Activated CD4-positive, alpha-beta T cell treated with anti-CD3 and anti-CD28 coated beads, Interleukin-2, amount 10 ng/mL, durations not matched to agents 7 days and 5 days (primary cell): ENCODE measurements at places on chromosomes 6 and 20. TPM values are rescaled to one million over a fixed set of nuclear protein-coding genes. Genes with fewer than 3 reads are reported as not detected.

GRCh38 chr6:63263444-63263843, 52.2 kb downstream of the FKBP1C start:
- H3K27ac ChIP-seq, result no peak overlapping the region
- H3K36me3 ChIP-seq, result no peaks in the 10 kb centered on the region
- no peaks in the 10 kb centered on the region for H3K27me3 ChIP-seq
- no peak for DNase-seq
- no peaks in the 10 kb centered on the region for H3K4me1 ChIP-seq

DNA sequence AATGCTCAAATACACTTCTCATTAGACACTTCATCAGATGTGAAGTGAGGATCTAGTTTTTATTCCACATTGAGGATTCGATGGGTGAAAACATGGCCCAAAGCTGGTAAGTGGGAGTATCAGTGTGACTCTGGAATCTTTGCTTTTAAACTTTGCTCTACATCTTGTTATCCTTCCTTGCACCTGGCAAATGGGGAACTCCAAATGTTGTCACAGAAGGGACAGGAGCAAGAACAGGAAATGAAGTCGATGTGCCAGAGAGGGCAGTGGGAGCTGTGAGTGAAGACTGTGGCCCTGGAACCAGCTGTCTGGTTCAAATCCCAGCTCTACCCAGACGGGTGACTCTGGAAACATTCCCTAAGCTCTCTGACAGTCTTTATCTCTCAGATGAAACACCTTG, 86.7 kb upstream of the AGPAT4 start:
- H3K36me3 ChIP-seq, result peaks cover 2% of the 10 kb centered on the region
- DNase-seq, result no peak
- no peak overlapping the region for H3K27ac ChIP-seq
- no peaks in the 10 kb centered on the region for H3K27me3 ChIP-seq

GRCh38 chr6:134172706-134173365, 120.4 kb upstream of the SLC2A12 start:
- peak overlapping the region; percentile 97 for H3K4me3 ChIP-seq
- H3K27me3 ChIP-seq, result peaks cover 13% of the 10 kb centered on the region
- peaks cover 40% of the 10 kb centered on the region for H3K36me3 ChIP-seq
- H3K4me1 ChIP-seq, result peaks cover 45% of the 10 kb centered on the region

DNA sequence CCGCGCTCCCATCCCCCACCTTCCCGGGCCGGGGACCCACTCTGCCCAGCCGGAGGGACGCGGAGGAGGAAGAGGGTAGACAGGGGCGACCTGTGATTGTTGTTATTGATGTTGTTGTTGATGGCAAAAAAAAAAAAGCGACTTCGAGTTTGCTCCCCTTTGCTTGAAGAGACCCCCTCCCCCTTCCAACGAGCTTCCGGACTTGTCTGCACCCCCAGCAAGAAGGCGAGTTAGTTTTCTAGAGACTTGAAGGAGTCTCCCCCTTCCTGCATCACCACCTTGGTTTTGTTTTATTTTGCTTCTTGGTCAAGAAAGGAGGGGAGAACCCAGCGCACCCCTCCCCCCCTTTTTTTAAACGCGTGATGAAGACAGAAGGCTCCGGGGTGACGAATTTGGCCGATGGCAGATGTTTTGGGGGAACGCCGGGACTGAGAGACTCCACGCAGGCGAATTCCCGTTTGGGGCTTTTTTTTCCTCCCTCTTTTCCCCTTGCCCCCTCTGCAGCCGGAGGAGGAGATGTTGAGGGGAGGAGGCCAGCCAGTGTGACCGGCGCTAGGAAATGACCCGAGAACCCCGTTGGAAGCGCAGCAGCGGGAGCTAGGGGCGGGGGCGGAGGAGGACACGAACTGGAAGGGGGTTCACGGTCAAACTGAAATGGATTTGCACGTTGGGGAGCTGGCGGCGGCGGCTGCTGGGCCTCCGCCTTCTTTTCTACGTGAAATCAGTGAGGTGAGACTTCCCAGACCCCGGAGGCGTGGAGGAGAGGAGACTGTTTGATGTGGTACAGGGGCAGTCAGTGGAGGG, 2.8 kb downstream of the SOX4 start:
- peak overlapping the region; percentile 79 for H3K4me3 ChIP-seq
- DNase-seq, result peak; percentile 20
- peaks cover 5% of the 10 kb centered on the region for H3K36me3 ChIP-seq
- peaks cover 44% of the 10 kb centered on the region for H3K27me3 ChIP-seq

DNA sequence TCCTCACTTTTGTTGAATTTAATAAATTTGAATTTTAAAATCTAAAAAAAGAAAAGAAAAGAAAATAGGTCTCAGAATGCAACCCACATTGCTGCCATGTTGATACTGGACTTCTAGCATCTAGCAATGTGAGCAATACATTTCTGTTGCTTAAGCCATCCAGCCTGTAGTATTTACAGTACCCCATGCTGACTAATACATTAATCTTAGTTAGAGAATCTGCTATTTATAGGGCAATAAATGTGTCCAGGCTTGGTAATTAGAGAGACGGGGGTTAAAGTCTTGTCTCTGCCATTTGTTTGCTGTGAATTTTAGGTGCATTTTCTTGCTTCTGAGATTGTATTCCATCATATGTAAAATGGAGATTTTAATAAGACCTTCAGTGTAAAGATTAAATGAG, 471.3 kb downstream of the DHX35 start:
- no peaks in the 10 kb centered on the region for H3K36me3 ChIP-seq
- no peaks in the 10 kb centered on the region for H3K27me3 ChIP-seq
- no peak overlapping the region for H3K4me3 ChIP-seq
- no peak overlapping the region for H3K27ac ChIP-seq
- no peaks in the 10 kb centered on the region for H3K4me1 ChIP-seq

GRCh38 chr6:30397697-30398096, 52.7 kb downstream of the RPP21 start:
- H3K27ac ChIP-seq, result no peak overlapping the region
- peaks cover 40% of the 10 kb centered on the region for H3K27me3 ChIP-seq
- no peak overlapping the region for H3K4me3 ChIP-seq

Gene CST11
- not detected for total RNA-seq

Gene CD24
- total RNA-seq, result 0.22 TPM
